Osteocyte (in vitro differentiated cells): ENCODE measurements at places on chromosomes 2 and 18.

- peaks cover 41% of the 10 kb centered on the region for H3K4me1 ChIP-seq
- DNase-seq = no peak
- no peaks in the 10 kb centered on the region for H3K27me3 ChIP-seq
Measured at GRCh38 chr2:241563981-241564595, 5.5 kb downstream of the BOK start.

GRCh38 chr2:105330681-105331375 is 1.3 kb upstream of the TGFBRAP1 start:
- H3K27me3 ChIP-seq = no peaks in the 10 kb centered on the region
- no peaks in the 10 kb centered on the region for H3K36me3 ChIP-seq
- no peak overlapping the region for H3K27ac ChIP-seq
- peak overlapping the region; percentile 77 for H3K4me3 ChIP-seq

DNA sequence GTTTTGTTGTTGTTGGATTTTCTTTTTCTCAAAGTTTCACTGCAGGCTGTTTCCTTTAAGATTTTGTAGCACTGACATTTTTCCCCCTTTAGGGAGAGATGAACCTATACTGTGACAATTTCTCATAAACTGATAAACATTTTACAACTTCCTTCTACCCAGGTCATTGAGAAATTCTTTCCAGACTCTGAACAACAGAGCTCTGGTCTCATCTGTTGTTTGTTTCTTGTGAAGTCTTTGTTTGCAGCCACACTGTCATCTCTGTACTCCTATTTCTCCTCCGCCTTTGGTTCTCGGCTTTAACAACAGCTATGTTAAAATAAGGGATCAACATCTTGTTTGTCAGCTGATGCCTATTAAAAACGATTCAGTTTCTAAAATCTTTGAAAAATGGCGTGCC is 167.6 kb downstream of the VWC2L start:
- DNase-seq = no peak
- H3K4me1 ChIP-seq = peaks cover 12% of the 10 kb centered on the region
- no peak overlapping the region for H3K27ac ChIP-seq
- no peak overlapping the region for H3K4me3 ChIP-seq

- H3K36me3 ChIP-seq = no peaks in the 10 kb centered on the region
- no peak overlapping the region for H3K4me3 ChIP-seq
- H3K27me3 ChIP-seq = peaks cover 5% of the 10 kb centered on the region
Measured at GRCh38 chr2:30048636-30049175, 98.1 kb upstream of the YPEL5 start.

DNA sequence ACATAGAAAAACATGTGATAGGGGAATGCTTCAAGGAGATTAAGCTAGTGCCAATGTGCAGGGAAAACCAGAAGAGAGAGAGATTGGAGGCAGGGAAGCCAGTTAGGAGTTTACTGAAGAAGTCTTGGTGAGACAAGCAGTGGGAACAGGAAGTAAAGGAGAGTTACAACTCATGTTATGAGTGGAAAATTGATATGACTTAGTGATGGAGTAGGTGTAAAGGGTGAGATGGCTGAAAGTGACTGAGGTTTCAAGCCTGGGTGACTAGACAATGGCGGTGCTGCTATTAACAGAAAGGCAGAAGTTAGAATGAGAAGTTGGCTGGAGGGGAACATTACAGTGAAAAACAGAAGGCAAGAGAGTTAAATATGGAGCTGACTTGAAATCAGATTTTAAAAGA is 16.5 kb downstream of the DOK1 start:
- no peaks in the 10 kb centered on the region for H3K27me3 ChIP-seq
- DNase-seq = no peak
- H3K27ac ChIP-seq = no peak overlapping the region
- no peaks in the 10 kb centered on the region for H3K36me3 ChIP-seq
- no peak overlapping the region for H3K4me3 ChIP-seq
- peaks cover 44% of the 10 kb centered on the region for H3K4me1 ChIP-seq

GRCh38 chr2:223366566-223366965 is 235.6 kb downstream of the SCG2 start:
- no peak overlapping the region for H3K4me3 ChIP-seq
- H3K36me3 ChIP-seq = no peaks in the 10 kb centered on the region
- no peaks in the 10 kb centered on the region for H3K27me3 ChIP-seq
- no peaks in the 10 kb centered on the region for H3K4me1 ChIP-seq
- no peak for DNase-seq

DNA sequence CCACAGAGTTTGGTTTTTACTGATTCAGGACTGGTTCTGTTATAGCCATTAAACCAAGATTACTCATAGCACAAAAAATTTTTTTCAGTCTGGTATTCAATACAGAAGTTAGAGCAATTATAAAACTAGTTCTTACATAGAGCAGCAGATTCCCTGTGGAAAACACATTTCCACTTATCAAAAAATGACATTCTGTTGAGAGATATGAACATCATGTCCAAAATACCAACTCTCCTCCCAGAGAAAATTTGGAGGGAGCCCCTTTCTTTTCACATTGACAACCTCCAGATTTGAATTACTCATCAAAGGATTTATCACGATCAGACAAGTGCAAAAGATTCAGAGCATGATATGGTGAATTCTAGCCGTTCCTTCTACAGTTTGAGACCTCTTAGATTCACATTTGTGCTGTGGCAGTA is 126.8 kb upstream of the SERPINE2 start:
- no peak for DNase-seq
- H3K4me3 ChIP-seq = no peak overlapping the region
- no peaks in the 10 kb centered on the region for H3K36me3 ChIP-seq

- no peak overlapping the region for H3K4me3 ChIP-seq
- no peaks in the 10 kb centered on the region for H3K4me1 ChIP-seq
- DNase-seq = peak; percentile 80
- H3K27ac ChIP-seq = no peak overlapping the region
Measured at GRCh38 chr2:236369661-236370062, 105.5 kb upstream of the ASB18 start.

GRCh38 chr18:32974421-32975162 is 201.8 kb upstream of the KLHL14 start:
- H3K4me1 ChIP-seq = peaks cover 11% of the 10 kb centered on the region
- H3K27ac ChIP-seq = no peak overlapping the region
- H3K4me3 ChIP-seq = no peak overlapping the region
- peaks cover 3% of the 10 kb centered on the region for H3K36me3 ChIP-seq

DNA sequence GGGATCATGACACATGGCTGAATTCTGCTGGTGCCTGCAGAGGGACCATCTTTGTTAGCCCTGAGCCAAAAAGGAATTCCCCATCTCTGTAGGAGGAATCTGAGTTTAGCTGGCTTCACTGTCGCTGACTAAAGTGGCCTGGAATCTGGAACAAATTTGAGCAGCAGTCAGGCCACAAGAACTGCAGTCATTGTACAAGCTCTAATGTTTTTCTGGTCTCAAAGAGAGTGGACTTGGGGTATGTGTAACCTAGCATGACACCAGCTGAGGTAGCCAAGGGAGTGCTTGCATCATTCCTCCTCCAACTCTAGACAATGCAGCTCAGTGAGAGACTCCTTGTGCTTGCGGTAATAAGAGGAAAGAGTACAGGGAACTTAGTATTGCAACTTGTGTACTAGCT is 539.1 kb upstream of the LRRTM4 start:
- no peaks in the 10 kb centered on the region for H3K27me3 ChIP-seq
- H3K4me1 ChIP-seq = no peaks in the 10 kb centered on the region
- H3K4me3 ChIP-seq = no peak overlapping the region
- H3K36me3 ChIP-seq = no peaks in the 10 kb centered on the region
